Neural progenitor cell (in vitro differentiated cells): ENCODE measurements at places on chromosomes 11 and 22.

- H3K4me3 ChIP-seq, result peak overlapping the region; percentile 62
- no peaks in the 10 kb centered on the region for H3K4me1 ChIP-seq
- no peaks in the 10 kb centered on the region for H3K36me3 ChIP-seq
Measured at GRCh38 chr11:108122166-108122628, 830 bp downstream of the ACAT1 start.

DNA sequence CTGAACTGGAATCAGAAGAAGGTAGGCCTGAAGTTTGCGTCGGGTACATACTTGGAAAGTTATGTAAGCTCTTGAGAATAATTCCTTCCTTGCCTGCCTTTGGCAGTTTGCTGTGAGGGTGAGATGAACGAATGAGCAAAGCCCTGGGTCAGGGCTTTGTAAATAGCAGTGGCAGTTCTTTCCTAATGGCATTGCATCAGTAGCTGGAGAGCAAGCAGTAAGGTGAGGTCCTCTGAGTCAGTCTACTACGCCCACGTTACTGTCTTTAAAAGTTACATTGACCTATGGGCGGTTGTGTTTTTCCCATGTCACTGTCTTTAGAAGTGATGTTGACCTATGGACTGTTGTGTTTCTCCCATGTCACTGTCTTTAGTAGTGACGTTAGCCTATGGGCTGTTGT is 179.1 kb upstream of the E2F8 start:
- no peaks in the 10 kb centered on the region for H3K36me3 ChIP-seq
- no peaks in the 10 kb centered on the region for H3K4me1 ChIP-seq
- no peak overlapping the region for H3K4me3 ChIP-seq
- no peak for DNase-seq
- H3K27ac ChIP-seq, result no peak overlapping the region

- DNase-seq, result no peak
- H3K36me3 ChIP-seq, result no peaks in the 10 kb centered on the region
- H3K4me3 ChIP-seq, result no peak overlapping the region
- H3K27ac ChIP-seq, result no peak overlapping the region
Measured at GRCh38 chr22:23098718-23099530, 28.6 kb downstream of the GNAZ start.

DNA sequence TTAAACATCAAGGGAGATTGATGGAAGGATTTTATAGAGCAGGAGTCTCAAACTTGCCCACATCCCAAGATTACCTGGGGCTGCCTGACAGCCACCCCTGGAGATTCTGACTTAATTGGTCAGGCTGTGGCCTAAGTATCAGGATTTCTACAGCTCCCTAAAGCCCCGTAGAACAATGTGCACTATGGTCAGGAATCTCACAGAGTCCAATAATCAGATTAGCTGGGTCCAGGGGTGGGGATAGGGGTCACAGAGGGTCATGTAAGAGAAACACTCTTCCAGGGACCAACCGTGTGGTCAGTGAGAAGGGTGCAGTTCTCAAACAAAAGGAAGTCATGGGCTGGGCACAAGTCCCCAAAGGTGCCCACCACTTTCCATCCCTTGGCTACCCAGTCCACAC is 20.5 kb upstream of the FBLN1 start:
- no peaks in the 10 kb centered on the region for H3K27me3 ChIP-seq
- peak; percentile 68 for DNase-seq
- H3K36me3 ChIP-seq, result no peaks in the 10 kb centered on the region
- peaks cover 20% of the 10 kb centered on the region for H3K4me1 ChIP-seq
- no peak overlapping the region for H3K4me3 ChIP-seq
- H3K27ac ChIP-seq, result no peak overlapping the region

DNA sequence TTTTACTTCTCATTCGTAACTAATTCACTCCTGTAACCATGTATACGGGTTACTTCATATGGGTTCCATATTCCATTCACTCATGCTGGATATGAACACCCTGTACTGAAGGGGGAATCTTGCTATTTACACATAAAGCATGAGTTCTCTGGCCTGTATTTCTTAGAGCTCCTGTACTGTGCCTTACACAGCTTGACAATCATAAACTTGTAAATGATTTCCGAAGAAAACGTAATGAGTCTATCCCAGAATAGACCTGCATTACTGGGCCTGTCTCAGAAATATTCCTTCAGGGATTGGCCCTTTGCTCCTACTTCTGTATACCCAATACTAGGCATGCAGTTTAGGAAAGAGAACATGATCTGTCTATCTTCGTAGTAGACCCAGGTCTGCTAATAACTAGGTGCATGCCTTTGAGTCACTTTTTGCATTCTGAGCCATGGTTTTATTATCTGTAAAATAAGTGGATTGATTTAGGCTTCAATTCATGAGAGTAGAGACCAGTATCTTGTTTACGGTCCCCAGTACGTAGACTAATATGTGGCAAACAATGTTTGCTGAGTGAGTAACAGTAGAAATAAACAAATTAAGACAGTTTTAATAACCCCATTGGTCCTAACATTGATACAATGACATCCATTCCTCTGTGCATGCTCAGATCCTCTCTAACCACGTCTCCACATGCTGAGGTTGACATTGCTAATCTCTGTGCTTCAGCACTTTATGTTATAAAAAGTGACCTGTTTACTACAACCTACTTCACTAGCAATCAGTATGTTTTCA is 1.2 kb downstream of the CCDC34 start:
- no peak overlapping the region for H3K27ac ChIP-seq
- peak overlapping the region; percentile 62 for H3K4me3 ChIP-seq
- DNase-seq, result no peak
- no peaks in the 10 kb centered on the region for H3K27me3 ChIP-seq
- peaks cover 24% of the 10 kb centered on the region for H3K4me1 ChIP-seq

DNA sequence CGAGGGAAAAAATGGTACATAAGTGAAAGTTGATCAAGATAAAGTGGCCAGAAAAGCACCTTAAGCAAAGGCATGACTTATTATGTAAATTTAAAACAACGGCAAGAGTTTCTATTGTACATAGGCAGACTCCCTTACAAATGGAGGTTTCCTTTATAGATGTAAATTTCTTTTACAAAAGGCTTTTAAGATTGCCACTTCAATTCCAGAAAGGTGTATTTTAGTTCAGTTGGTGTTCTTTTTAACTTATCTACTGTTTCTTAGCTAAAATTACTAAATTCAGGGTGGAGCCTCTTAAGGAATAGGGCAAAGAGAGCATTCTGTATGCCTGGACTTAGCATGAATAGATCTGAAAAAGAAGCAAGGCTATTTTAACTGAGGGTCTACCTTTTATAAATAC is 24.9 kb upstream of the GNAZ start:
- H3K27me3 ChIP-seq, result no peaks in the 10 kb centered on the region
- no peaks in the 10 kb centered on the region for H3K4me1 ChIP-seq
- no peak overlapping the region for H3K27ac ChIP-seq

- no peak for DNase-seq
- no peaks in the 10 kb centered on the region for H3K36me3 ChIP-seq
- peaks cover 13% of the 10 kb centered on the region for H3K4me1 ChIP-seq
Measured at GRCh38 chr22:48513929-48514328, 1313.7 kb downstream of the BRD1 start.

DNA sequence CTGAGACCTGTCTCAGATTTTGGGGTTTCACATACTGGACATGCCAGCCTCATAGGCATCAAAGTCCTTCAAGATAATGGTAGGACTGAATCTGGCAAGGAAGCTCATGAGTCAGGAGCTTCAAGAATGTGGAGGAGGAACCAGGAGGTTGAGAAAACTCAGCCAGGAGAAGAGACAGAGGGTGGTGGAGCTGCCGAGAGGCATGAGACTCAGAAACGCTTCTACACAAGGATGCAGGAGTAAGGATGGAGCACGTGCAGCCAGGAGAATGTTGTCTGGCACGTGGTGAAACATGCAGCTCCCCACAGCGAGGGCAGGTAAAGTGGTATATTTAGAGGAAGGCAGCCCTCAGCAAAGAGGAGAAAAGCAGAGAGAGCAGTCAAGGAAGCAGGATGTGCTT is 148.7 kb upstream of the ISX start:
- no peak overlapping the region for H3K4me3 ChIP-seq
- H3K27ac ChIP-seq, result no peak overlapping the region
- H3K27me3 ChIP-seq, result no peaks in the 10 kb centered on the region

GRCh38 chr11:115409691-115410220 is 94.5 kb downstream of the CADM1 start:
- H3K27me3 ChIP-seq, result no peaks in the 10 kb centered on the region
- H3K4me3 ChIP-seq, result no peak overlapping the region
- peak; percentile 16 for DNase-seq
- no peaks in the 10 kb centered on the region for H3K36me3 ChIP-seq
- peaks cover 38% of the 10 kb centered on the region for H3K4me1 ChIP-seq

- no peaks in the 10 kb centered on the region for H3K36me3 ChIP-seq
Measured at GRCh38 chr11:85779956-85780640, 30.8 kb downstream of the SYTL2 start.

- no peak for DNase-seq
- H3K27me3 ChIP-seq, result peaks cover 18% of the 10 kb centered on the region
- peaks cover 1% of the 10 kb centered on the region for H3K4me1 ChIP-seq
- no peak overlapping the region for H3K27ac ChIP-seq
Measured at GRCh38 chr22:18116634-18117033, 6.0 kb downstream of the TUBA8 start.

GRCh38 chr11:95505927-95506426 is 275.0 kb upstream of the SESN3 start:
- H3K36me3 ChIP-seq, result no peaks in the 10 kb centered on the region
- H3K27ac ChIP-seq, result no peak overlapping the region
- H3K4me1 ChIP-seq, result peaks cover 9% of the 10 kb centered on the region
- no peaks in the 10 kb centered on the region for H3K27me3 ChIP-seq

DNA sequence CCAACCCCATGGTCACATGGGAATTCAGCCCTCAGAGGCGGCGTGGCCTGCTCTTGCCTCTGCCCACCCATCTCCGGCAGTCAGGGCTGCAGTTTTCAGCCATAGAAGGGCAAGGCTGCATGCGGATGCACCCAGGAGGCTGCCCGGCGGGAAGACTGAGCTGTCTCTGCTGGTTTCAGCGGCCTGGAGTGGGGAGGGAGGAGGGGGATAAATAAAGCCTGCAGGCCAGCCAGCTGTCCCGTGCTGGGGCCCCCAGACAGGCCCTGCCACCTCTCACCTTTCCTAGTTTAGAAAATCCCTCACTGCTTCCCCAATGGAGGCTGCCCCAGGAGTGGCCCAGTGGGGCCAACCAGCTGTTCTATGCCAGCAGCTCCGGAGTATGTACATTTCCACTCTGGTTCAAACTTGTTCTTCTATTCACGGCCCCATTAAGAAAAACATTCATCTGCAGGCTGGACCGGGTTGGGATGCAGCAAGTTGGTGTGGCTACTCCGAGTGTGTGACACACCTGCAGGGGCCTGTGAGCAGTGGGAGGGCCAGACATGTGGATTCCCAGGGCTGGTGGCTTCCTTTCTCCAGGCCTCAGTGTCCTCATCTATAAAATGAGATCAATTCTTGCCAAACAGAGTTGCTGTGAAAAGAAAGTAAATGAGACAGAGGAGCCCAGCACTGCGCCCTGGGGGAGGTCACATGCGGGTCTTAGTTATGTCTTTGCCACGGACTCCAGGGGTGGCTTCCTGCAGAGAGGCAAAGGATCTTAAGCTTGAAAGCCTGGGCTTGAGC is 5.0 kb downstream of the MICALL1 start:
- no peaks in the 10 kb centered on the region for H3K36me3 ChIP-seq
- peak; percentile 36 for DNase-seq
- peaks cover 28% of the 10 kb centered on the region for H3K4me1 ChIP-seq
- H3K27me3 ChIP-seq, result no peaks in the 10 kb centered on the region

- H3K36me3 ChIP-seq, result no peaks in the 10 kb centered on the region
- no peaks in the 10 kb centered on the region for H3K27me3 ChIP-seq
- H3K4me3 ChIP-seq, result no peak overlapping the region
- peaks cover 7% of the 10 kb centered on the region for H3K4me1 ChIP-seq
- DNase-seq, result no peak
Measured at GRCh38 chr11:125320347-125321076, 156.0 kb downstream of the PKNOX2 start.

DNA sequence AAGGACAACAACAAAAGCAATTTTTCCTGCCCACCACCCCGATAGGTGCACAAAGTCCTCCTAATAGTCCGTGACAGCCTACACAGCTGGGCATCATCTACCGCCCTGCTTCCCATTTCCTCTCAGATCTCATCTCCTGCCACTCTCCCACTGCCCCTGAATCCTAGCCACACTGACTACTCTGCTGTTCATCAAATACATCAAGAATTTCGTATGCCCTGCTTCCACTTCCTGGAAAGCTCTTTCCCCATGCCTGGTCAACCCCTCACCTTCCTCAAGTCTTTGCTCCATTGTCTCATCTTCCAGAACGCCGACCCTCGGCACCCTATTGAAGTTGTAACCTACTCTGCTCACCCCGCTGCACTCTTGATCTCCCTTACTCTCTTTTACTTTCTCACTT is 320.1 kb downstream of the OPCML start:
- no peak overlapping the region for H3K4me3 ChIP-seq
- H3K4me1 ChIP-seq, result peaks cover 11% of the 10 kb centered on the region
- H3K36me3 ChIP-seq, result no peaks in the 10 kb centered on the region
- DNase-seq, result no peak
- no peak overlapping the region for H3K27ac ChIP-seq

- H3K36me3 ChIP-seq, result no peaks in the 10 kb centered on the region
- DNase-seq, result no peak
- H3K27ac ChIP-seq, result no peak overlapping the region
- no peaks in the 10 kb centered on the region for H3K27me3 ChIP-seq
Measured at GRCh38 chr11:109027851-109028250, 363.0 kb downstream of the DDX10 start.

GRCh38 chr22:26045051-26045450 is 124.2 kb upstream of the SEZ6L start:
- H3K36me3 ChIP-seq, result no peaks in the 10 kb centered on the region
- no peak overlapping the region for H3K4me3 ChIP-seq
- no peak for DNase-seq
- no peak overlapping the region for H3K27ac ChIP-seq
